ENCODE measurements at places on chromosomes 1 and 21.

DNA sequence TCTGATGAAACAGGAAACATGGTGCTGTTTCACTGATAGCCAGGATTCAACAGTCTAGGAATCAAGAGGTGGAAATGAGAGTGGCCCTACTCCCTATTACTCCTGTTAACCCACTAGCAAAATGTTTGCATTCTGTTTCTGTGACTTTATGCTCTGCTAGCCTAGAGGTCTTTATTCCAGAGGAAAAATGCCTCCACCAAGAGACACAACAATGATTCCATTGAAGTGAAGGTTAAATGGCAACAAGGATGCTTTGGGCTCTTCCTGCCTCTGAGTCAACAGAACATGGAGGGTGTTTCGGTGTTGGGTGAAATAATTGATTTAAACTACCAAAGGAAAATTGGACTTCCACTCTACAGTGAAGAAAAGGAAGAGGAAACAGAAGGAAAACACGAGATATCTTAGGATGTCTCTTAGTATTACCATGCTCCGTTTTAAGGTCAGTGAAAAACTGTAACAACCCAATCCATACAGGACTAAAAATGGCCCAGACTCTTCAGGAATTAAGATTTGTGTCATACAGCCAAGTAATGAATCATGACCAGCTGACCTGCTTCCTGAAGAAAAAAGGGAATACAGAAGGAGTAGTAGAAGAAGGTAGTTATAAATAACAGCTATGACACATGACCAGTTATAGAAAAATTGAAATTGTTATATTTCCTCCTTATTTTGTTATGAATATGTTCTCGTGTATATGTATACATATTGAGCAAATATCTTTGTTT, 1237.8 kb downstream of the NCAM2 start:
- DNase-seq = no peak

DNA sequence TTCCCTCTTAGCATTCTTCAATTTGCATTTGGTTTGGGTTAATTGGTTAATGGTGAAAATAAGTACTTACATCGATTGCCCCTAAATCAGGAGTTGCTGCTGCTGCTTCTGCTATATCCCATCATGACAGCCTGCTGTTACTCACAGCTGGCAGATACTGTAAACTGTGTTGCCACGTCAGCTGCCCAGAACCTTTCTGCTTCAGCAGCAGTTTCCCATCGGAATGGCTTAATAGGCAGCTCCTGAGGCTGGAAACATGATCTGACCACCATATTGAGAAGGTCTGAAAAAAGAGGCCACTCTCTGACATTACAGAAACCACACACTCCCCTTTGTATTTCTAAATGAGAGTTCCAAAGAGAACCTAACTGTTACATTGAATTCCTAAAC, 14.3 kb upstream of the SEC16B start:
- no peak for DNase-seq

GRCh38 chr21:15199414-15200383, 134.9 kb upstream of the NRIP1 start:
- DNase-seq = no peak

DNA sequence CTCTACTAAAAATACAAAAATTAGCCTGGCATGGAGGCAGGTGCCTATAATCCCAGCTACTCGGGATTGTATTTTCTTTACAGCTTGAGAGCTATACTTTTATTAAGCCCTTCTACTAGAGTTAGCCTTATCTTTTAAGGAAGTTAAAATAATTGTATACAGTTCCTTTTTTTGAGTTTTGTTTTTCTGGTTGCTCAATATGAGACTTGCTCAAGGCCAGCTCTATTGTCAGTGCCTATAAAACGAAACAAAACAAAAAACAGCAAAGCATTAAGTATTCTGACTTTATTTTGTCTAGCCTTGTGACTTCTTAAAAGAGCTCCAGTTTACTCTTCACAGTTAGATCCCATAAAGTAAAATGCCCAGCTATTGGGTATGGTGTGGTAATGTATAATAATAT, 17.2 kb downstream of the PKN2 start:
- no peak for DNase-seq

DNA sequence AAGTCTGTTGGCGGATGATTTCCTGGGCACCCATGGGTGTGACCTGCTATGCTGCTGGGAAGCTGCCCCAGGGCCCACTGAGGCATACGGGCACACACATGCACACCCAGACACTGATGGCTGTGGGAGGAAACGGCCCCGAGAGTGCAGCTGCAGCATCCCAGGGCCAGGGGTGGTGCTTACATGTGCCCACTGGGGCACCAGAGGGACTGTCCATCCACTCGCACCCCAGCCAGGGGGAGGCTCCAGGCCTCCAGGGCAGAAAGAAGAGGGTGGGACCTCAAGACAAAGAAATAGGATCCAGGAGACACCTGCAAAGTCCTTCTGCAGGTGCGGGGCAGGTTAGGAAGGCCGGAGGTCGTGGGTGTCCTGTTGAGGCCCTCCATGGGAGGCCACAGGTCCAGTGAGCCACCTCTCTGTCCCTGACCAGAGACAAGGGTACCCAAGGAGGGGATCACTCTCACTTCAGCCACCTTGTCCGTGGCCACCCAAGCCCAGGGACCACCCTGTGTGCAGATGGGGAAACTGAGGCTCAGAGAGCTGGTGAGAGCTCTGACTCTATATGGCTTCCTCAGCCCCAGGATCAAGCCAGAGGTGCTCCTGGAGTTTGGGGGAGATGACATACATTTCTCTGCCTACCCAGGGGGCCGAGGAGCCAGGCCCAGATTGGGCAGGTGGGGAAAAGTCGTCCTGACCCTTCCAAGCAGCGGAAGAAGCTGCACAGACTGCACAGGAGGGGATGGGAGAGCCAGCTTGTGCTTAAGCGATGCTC, 57.1 kb downstream of the WNT9A start:
- DNase-seq = no peak

DNA sequence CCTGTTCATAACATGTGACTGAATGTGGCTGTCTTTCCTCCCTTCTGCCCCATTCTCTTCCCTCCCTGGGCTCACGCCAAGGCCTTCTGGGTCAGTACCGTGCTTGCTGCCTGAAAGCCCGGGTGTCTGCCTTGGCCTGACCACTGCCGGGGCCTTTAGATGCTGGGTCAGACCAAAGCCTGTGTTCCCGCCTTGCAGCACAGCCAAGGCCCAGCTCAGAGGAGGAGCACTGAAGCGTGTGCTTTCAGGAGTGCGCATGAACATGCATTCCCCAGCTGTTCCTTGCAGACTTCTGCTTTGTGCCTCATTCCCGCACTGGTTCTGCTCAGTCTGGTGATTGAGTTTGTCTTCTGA, 27.0 kb upstream of the SARS1 start:
- DNase-seq = no peak

GRCh38 chr1:217097819-217098218, 374.6 kb upstream of the ESRRG start:
- DNase-seq = no peak

DNA sequence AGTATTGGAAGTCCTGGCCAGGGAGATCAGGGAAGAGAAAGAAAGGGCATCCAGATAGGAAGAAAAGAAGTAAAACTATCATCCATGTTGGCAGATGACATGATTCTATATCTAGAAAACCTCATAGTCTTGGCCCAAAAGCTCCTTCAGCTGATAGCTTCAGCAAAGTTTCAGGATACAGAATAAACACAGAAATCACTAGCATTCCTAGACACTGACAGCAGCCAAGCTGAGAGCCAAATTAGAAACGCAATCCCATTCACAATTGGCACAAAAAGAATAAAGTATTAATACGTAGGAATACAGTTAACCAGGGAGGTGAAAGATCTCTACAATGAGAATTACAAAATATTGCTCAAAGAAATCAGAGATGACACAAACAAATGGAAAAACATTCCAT, 44.6 kb downstream of the ZFYVE9 start:
- DNase-seq = no peak

- DNase-seq = no peak
These were observed 136.8 kb upstream of the SGIP1 start for GRCh38 chr1:66397192-66397591.

DNA sequence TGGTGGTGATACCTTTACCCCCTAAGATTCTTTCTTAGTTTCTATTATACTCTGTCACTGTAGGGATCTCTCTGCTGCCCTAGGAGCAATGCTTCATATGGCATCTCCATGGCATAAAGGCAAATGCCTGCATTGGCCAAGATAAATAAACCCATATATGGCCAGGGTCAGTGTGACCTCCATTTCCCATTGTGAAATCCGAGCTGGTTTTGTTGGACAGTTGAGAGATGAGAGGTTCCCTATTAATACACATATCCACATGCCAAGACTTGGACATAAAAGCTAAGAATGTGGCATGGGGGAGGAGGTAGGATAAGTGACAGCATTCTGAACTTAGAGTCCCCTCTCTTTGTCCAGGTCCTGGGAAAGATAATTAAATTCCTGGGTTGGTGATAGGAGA, 1.4 kb downstream of the TPM3 start:
- no peak for DNase-seq

DNA sequence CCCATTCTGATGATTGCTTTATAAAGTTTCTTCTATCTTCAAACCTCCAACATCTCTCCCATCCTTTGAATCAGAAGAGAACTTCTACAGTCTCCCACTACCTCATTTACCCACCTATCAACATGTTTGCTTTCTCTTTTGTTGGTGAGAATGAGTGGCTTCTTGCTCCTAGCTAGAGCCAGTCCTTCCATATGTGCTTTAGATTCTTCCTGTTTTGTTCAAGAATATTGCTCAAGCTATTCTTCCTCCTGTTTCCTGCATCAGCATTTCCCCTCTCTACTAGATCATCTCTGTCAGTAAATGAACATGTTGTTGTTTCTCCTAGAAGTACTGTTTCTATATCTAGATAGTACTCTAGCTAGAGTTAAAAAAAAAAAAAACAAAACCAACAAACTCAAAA, 6.3 kb downstream of the ATF6 start:
- DNase-seq = no peak

DNA sequence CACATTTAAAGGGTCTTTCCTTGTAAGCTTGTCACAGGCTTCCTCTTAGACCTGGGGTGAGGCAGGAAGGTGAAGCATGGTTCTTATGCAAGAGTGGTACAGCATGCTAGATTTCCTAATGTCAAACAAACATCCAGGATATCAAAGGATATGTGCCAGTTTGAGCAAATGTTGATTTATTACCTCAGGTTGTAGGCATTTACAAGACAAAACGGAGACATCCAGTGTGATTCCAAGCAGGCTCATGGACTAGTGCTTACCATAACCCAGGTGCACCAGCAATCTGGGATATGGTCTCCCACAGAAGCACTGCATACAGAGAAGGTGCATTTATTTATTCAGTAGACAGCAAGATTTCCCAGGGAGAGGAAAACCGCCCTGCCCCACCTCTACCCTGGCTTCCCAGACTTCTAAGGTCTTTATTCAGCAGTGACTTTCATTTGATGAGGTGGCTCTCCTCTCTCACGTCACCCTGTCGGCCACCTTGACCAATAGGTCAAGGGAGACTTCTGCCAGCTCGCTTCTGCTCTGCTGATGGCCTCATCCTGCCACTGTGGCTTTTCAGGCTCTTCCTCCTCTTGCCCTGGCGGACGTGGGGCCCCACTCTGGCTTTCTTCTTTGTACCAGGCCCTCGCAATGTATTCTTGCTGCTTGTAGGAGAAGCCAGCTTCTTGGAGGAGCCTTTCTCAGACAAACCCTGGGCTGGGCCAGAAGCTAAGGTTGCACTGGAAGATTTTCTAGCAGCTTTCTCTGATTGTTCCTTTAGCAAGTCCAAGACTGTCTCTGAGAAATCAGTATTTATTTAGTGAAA, 25.6 kb downstream of the HHIPL2 start:
- no peak for DNase-seq

- peak; percentile 35 for DNase-seq
These were observed 182.3 kb downstream of the FCRL5 start for GRCh38 chr1:157369808-157370521.

DNA sequence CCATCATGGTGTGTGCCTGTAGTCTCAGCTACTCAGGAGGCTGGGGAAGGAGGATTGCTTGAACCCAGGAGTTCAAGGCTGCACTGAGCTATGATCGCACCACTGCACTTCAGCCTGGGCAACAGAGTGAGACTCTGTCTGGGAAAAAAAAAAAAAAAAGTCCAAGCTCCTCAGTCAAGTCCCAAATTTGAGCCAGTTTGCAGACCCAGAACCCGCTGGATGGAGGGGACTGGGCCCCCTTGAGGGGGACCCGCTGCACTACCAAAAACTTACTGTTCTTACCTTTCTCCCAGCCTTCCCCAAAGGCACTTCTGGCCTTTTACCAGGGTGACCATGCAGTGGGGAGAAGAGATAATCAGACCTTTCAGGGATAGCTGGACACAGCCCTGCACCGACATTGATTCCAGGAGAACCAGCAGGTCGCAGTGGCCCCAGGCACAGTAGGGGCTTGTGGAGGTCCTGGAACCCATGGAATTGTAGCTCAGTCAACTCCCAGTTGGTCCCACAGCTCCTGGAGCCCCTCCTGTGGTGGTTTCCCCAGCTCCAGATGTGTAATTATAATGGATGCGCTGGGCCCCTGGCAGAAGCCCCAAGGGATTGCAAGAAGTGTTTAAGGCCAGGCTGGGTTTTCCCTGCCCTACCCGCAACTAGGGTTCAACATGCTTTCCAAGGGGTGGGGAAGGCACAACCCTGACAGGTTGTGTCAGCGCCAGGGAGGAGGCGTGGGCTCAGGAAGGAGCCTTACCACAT, 4.1 kb upstream of the WNT9A start:
- DNase-seq = no peak

DNA sequence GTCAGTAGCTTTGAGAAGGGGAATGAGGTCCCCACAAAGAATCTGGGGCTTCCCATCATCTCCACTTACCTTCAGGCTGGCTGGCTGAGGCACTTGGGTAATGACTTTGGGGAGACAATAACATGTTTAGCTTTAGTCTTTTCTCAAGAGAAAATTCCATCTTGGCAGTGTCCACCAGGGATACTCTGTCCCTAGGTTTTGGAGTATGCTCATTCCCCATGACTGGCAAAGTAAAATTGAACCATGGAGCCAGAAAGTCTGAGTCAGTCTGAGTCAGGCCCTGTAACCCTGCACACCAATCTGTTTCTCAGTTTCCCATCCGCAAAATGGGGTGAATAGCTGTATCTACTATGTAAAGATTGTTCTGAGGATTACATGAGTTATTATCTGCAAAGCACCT, 28.2 kb downstream of the RUNX1 start:
- no peak for DNase-seq

DNA sequence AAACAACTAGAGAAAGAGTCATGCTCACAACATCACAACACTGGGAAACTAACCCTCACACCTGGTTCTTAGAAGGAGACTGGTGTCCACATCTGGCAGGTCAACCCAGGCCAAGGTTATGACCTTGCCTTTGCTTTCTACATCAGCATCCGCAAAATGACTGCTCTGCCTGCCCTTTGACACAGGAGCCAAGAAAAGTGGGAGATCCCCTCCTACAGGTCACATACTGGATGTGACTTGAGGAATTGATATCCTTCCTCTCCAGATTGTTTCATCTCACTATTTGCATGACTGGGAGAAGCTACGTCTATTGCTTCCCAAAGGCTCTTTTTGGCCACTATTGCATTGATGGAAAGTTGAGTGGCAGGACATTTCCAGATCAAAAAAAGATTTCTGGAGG, 115.5 kb downstream of the MIS18A start:
- no peak for DNase-seq

GRCh38 chr21:16743317-16743716, 769.5 kb upstream of the CXADR start:
- DNase-seq = no peak

- no peak for DNase-seq
These were observed 63.6 kb downstream of the RHBG start for GRCh38 chr1:156432669-156433018.
